HuH-7.5 (cell line): ENCODE measurements at places on chromosomes 1 and 21.

DNA sequence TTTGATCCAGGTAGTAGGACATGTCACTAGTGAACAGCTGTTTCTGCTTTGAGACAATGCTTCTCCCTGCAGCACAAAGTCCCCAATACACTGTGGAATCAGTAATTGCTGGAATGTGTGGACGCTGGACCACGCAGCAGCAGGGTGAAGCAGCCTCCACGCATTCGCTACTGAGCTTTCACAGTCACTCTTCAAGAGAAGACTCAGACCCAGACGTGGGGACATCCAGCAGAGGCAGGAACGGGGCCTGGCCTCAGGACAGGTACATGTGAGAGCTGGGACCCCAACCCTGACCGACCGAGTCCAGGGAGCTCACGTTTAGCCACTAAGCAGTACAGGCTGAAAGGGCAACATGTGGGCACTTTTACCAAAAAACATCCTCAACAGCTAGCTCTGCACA is 34.1 kb upstream of the PRDM15 start:
- DNase-seq = no peak

DNA sequence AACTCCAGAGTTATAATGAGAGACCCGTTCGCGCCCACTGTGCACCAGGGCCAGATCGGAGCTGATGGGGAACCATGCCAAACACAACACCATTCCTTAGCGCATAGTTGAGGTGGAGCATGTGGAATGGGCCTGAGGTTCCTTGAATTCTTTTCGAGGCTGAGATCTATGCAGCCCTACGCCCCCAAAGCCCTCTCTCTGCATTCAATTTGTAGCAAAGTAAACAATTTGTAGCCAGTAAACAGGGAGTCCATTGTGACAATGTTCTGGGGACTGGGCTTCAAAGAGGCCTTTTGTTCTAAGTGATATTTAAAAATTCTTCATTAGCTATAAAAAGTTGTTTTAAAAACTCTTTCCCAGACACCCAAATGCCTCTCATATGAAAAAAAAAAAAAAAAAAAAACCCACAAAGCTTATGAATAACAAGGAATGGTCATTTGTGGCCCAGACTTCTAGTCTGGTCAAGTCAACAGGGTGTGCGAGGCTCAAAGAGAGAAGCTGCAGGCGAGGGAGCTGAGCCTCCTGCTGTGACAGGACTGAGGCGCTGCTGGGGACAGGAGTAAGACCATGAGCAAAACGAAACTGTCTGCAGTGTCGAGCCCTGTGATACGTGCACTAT is 30.6 kb upstream of the KCNE2 start:
- DNase-seq = no peak

DNA sequence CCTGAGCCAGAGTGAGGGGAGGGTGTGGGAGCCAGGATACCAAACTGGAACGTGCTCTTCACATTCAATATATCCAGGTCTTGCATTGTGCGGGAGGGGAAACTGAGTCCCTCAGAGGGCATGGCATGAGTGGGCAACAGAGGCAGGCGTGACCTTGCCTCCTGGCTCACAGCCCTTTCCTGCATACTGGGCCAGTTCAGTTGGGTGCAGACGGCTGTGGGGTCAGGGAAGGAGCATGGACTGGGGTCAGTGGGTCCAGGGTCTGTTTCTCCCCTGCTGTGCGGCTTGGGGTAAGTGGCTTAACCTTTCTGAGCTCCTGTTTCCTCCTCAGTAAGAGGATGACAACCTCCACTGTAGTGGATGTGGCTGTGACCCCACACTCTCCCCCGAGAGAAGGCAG is 16.6 kb downstream of the SERINC2 start:
- no peak for DNase-seq

- DNase-seq = no peak
These were observed 7.1 kb upstream of the KRTAP10-4 start for GRCh38 chr21:44566403-44566802.

- DNase-seq = no peak
These were observed 61.1 kb upstream of the GNG4 start for GRCh38 chr1:235710687-235711086.

DNA sequence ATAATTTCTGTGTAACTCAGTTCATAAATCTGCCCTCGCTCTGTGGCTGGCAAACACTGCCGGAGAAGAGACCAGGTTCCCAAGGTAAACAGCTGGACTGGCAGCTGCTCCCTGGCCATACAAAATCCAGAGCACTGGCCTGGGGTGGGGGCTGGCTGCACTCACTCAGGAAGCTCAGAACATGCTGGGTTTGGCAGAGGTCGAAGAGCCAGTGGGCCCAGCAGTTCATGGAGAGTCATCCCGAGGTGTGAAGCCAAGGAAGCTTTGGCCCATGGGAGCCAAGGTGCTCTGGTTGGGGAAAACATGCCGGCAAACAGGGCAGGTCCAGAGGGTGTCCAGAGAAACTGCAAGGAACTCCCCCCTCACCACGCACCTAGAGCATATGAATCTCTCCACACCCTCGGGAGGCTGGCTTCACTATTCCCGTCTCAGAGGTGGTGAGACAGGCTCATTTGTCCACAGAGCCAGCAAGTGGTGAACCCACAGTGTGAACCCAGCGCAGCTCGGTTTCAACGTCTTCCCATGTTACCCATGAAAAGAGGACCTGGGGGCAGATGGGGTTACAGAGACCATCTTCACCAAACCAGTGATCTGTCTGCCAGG is 102.4 kb downstream of the DMRTB1 start:
- DNase-seq = no peak

GRCh38 chr1:91653183-91653582 is 152.5 kb downstream of the CDC7 start:
- no peak for DNase-seq

DNA sequence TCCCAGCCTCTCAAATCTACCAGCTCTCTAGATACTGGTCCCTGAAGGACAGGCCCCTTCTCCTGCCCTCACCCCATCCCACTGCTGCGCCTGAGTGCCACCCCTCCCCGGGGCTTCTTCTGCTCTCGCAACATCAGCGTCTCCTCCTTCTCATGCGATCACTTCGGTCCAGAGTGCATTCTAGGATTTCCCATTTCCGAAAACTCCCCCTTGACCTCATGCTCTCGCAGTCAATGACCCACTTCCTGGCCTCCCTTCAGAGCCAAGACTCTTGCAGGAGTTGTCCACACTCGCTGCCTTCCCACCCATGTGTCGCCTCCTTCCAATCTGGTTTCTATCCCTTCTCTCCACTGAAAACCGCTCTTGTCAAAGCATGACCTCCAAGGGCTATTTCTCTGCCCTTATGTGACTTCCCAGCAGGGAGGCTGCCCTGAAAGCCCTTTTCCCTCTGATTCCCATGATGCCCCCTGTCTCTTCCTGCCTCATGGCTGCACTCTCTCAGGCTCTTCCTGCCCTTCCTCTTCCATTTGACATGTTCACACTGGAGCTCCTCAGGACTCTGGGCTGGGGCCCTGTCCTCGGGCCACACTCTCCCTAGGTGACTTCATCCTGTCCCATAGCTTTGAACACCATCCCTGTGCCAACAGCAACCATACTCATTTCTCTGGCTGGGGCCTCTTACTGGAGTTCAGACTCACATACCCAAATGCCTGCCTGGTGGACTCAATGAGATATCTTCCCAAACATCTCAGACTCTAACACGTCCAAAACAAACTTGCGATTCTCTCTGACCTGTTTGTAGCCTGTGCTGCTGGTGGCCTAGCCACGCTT is 46.0 kb downstream of the LDLRAD2 start:
- no peak for DNase-seq

- DNase-seq = no peak
These were observed 105.7 kb downstream of the PRDM16 start for GRCh38 chr1:3174487-3175247.

- DNase-seq = no peak
These were observed 2.4 kb upstream of the CCT8 start for GRCh38 chr21:29075706-29076466.

- DNase-seq = no peak
These were observed 9.7 kb upstream of the CLCC1 start for GRCh38 chr1:108972951-108973350.

DNA sequence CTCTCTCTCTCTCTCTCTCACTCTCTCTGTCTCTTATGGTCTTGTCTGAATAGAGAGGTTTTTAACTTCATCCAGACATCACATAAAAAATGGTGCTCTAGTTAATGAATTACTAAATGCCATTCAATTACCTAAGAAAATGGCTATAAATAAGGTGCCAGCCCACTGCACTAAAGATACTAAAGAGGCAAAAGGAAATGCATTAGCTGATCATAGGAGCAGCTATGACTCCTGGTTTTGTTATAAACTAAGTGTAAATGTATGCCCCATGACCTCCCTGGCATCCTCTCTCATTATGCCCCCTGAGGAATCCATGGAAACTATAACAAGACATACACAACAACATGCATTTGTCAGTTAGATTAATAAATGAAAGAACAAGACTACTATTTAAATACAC is 57.5 kb upstream of the PDC start:
- DNase-seq = no peak

DNA sequence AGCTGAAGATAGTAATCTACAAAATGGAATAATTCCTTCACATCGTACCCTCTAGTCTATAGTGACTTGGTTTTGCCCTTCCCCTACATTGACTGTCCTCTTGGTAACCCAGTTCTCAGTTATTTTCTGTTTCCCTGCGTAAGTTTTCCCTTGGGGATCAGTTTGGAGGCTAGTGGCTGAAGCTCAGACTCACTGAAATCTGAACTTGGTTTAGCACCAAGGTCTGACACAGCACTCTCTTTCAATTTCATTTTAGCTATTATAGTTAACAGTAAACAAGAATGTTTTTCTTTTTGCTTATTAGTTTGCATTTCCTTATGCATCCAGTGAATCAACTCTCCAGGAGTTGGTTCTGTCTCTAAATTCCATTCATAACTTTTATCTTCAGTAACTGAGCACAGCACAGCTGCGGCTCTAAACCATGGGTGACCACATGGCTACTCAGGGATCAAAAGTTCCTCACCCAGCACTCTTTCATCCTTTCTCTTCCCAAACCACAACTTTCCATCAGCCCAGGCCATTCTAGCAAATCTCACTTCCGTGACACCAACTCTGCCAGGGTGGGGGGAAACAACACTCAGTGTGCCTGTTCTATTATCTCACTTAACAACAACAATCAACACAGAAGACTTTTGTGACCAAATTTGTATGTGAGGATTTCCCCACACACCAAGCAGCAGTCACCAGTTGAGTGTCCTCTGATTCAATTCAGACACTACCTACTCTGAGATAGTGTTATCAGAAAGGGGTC is 17.6 kb upstream of the IFI6 start:
- no peak for DNase-seq

- DNase-seq = no peak
These were observed 296.0 kb downstream of the HHAT start for GRCh38 chr1:210624722-210625121.

- DNase-seq = no peak
These were observed 90.5 kb downstream of the BEND5 start for GRCh38 chr1:48686159-48686558.

GRCh38 chr1:173861731-173862145 is 6.1 kb downstream of the GAS5 start:
- DNase-seq = no peak

DNA sequence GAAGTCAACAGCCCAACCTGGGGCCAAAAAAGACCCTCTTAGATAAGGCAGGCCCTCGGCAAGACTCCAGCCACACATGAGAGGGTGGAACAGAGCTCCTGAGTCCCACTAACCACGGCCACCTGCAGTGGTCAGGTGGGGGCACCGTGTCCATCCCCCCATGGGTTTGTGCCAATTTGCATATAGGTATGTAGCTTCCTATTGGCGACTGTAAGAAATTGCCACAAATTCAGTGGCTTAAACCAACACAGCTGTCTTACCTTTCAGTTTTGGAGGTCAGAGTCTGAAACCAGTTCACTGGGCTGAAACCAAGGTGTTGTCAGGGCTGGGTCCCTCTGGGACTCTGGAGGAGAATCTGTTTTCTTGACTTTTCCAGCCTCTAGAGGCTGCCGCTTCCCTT is 59.3 kb downstream of the COL18A1 start:
- DNase-seq = no peak

DNA sequence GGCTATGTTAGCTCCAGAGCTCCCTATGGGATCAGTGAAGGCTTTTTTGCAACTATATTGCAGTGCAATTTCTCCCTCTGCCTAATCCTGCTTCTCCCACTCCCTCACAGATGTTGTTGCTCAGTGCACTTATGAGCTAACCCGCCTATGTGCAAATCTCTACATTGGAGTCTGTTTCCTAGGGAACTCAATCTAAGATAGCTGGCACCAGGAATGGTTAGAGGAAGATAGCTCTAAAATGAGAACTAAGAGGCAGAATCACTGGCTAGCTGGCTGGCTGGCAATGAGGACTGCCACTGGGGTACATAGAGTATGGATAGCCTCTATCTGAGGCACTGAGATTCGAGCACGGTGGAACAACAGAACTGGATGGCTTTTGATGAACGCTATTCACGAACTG is 39.5 kb downstream of the ADSS2 start:
- no peak for DNase-seq

GRCh38 chr1:244920911-244921761 is 56.8 kb upstream of the HNRNPU start:
- no peak for DNase-seq
